ENCODE measurements at places on chromosomes 7 and 10.
A peak's percentile ranks its signal among the peaks of the same experiment; 100 is the strongest.

GRCh38 chr7:25947669-25948516 lies 204.1 kb upstream of the NFE2L3 start:
- no peak for DNase-seq

DNA sequence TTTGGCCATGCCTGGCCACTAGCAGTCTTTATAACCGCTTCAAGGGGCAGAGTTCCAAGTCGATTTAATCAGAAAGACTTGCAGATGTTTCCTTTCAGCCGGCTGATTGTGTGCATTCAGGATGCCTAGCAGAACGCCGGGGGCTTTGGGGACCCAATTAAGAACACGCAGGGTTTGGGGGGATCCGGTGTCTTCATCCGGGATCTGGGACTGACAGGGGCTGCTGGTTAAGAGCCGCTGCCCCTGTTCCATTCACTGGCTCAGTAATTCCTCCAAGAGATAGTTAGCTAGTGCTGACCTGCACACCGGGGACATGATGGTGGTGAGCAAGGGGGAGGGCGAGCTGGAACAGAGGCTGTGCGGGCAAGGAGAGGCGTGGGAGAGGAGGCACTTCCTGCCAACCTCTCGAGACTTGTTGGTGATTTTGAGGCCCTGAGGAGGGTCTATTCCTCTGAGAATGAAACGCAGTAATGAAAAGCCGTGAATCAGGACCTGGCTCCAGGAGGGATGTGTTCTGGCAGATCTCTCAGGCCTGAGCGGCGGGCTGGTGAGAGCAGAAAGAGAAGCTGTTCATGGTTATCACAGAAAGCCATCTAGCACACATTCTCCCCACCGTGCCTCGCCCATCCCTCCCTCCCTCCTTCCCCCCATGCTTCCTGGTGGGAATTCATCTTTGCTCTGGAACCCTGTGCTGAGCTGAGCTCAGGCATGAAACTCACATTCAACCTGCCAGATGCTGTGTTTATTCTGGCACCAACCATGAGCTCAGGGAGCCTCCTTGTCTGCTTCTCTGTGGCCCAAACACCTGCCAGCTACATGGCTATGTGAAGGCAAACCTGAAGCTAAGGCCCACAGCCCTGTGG lies 152.0 kb downstream of the CCDC3 start:
- DNase-seq, result no peak

- DNase-seq, result no peak
Observed at GRCh38 chr10:120204877-120205276, 252.2 kb upstream of the PLPP4 start.

DNA sequence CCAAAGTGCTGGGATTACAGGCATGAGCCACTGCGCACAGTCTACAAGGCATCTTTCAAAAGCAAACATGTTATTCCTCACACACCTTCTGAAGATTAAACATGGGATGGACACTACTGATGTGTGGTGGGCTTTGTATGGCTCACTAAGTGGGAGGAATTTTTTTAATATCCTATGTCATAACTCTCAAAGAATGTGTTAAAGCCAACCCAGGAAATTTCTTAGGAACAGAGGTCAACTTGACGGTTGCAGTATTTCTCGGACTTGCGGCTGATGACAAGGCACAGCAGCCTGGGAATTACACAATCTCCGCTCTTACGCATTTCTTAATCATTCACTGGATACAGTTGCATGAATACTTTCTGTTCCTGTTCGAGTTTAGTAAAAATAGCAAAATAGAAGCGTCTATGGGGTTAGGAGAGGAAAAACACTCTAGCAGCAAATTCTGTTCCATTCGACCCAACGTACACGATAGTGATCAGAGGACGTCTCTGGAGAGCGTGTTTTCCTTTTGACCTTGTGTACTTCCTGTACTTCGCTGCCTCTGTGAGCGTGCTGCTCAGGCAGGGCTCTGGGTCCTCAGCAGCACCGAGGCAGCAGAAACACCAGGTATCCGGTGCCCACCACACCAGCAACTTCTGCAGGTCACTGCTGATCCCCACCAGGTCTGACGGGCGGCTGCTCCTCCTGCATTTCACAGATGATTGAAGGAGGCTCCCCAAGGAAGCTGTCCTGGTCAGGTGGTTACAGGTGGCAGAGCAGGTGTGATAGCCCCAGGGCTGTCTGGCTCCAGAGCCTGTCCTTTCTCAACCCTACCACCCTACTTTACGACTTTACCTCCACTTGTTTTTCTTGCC lies 26.4 kb upstream of the SRGN start:
- DNase-seq, result peak; percentile 43

- no peak for DNase-seq
Observed at GRCh38 chr10:63760708-63761047, 239.5 kb downstream of the REEP3 start.

DNA sequence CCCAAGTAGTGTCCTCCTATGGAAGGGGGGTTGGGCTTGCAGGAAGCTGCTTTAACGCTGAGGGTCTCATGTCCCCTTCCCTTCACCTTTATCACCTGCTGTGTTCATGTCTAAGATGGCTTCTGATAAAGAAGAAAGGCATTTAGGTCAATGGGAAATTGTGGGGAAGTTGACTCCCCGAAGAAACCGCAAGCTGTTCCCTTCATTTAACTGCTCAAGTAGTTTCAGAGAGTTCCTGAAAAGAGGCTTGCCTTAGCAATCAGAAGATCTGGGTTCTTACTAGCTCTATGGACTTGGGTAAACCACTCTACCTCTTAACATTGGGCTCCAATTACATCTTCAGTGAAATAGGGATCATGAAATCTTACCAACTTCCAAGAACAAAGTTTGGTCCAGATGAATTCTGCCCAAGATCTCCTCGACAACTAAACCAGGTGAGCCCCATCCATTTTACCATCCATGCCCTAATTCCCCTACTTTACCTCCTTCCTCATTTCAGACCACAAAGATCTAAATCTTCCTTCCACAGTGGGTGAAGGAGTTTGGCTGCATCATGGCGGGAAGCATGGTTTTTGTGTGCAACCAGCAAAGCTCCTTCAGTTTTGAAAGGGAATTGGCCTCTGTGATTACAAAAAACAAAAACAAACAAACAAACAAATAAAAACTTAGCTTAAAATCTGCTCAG lies 30.4 kb upstream of the UCN3 start:
- no peak for DNase-seq

GRCh38 chr10:47161465-47161864 lies 138.5 kb upstream of the GDF10 start:
- DNase-seq, result no peak

- DNase-seq, result no peak
Observed at GRCh38 chr10:101079874-101080273, 18.1 kb downstream of the KAZALD1 start.

DNA sequence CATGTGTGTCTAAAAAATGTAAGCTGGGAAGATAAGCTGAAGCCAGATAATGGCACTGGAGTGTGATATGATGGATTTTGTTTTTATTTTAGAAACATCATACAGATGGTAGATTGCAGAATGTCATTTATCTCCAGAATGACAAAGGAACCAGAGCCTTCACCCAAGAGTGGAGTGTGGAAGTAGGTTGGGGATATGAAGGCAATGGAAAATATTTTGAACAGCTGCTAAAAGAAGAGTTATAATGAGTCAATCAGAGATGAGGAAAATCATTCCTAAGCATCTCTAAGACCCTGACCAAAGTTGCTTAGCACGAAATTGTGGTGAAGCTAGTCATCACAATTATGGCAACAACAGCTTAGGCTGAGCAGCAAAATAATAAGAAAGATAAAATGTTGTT lies 39.8 kb upstream of the POM121L12 start:
- DNase-seq, result no peak

Measured in stimulated activated CD8-positive, alpha-beta memory T cell treated with anti-CD3 and anti-CD28 coated beads, Interleukin-4, amount 100 ng/mL, for 48 hours (primary cell).